ENCODE measurements at places on chromosomes 1 and 21.

DNA sequence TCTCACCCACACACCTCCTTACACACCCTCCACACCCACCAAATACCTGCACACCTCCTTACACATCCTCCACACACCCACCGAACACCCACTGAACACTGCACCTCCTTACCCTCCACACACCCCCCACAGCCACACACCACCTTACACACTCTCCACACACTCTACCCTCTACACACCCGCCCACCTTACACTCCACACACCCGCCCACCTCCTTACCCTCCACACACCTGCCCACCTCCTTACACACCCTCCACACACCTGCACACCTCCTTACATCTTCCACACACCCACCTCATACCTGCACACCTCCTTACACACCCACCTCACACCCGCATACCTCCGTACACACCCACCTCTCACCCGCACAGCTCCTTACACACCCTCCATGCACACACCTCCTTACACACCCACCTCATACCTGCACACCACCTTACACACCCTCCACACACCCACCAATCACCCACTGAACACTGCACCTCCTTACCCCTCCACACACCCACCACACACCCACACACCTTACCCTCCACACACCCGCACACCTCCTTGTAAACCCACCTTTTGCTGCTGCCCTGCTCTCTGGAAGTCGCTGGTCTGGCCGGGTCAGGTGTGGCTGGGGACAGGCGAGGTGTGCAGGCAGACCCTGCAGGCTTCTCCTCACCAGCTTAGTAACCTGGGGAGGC lies 38.5 kb downstream of the COQ8A start:
- DNase-seq: no peak

DNA sequence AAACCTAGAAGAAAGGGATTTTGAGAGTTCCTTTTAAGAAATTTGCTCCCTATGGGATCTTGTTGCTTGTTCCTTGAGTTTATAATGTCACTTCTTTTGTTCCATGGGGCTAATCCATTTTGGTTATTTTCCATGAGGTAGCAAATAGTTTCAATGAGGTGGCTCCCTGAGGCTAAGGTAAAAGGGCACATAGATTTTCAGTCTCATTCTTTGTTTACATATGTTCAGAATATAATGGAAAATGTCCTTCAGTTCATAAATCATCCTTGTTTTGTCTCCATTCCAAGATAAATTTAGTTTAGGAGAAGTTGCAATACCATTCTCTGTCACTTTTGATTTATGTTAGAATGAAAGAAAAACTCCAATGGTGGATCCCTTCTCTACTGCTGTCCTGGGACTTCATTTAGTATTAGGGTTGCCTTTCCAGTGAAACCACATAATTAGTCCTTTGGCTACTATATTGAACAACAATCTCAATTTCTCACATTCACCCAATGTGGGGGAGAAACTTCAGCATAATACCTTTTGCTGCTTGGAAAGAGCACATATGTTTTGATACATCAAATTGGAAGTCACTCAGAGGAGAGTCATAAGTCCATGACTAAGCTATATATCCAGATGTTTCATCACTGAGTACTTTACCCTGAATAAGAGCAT lies 80.9 kb upstream of the ADAMTS5 start:
- DNase-seq: no peak

- DNase-seq: no peak
These were observed 144.6 kb downstream of the CLIC6 start for GRCh38 chr21:34813266-34813894.

DNA sequence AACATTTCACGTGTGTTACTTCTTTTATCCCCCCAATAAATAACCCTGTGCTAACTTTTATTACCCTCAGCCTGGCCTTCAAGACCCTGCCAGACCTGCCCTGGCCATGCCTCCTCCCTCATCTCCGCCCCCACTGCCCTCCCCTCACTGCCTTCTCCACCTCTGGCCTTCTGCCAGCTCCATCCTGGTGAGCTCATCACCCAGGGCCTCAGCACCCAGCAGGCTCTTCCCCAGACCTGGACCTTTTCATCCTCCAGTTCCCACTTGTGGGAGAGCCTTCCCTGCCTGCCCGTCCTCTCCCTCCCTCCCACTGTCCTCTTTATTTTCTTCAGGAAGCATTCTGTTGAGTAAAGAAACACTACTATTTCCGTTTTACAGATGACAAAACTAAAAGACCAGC lies 72.0 kb downstream of the SLC66A1 start:
- DNase-seq: no peak

GRCh38 chr21:46357684-46358425 lies 33.9 kb downstream of the PCNT start:
- no peak for DNase-seq

DNA sequence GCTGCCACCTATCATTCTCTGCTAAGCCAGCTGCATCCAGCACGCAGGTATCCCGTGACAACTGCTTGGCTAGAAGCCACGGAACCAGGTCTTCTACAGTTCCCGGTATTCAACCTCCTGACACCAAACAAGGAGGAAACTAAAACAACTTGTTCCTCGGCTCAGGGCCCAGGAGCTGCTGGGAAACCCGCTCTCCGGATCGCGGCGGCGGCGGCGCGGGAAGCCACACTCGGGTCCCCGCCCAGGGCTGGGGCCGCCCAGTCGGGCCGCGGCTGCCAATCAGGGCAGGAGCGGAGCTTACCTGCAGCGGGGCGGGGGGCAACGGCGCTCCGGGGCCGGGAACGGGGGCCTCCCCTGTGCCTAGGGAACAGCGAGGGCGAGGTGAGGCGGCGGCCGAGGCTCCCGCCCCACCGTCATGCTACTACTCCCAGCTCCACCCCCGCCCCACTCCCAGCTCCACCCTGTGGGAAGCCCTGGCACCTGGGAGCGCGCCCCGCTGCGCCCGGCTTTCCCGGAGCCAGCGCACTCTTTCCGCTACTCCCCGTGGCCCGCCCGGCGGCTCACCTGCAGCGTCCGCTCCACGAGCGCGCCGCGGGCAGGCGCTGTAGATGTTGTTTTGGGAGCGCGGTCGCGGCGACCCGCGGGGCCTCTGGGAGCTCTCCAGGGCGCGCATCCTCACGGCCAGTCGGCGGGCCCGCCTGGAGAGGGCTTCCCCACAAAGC lies 12.1 kb downstream of the IL24 start:
- peak; percentile 40 for DNase-seq

GRCh38 chr1:94049791-94050190 lies 71.2 kb downstream of the ABCA4 start:
- no peak for DNase-seq

- DNase-seq: no peak
These were observed 211.1 kb downstream of the PBX1 start for GRCh38 chr1:164770131-164770529.

DNA sequence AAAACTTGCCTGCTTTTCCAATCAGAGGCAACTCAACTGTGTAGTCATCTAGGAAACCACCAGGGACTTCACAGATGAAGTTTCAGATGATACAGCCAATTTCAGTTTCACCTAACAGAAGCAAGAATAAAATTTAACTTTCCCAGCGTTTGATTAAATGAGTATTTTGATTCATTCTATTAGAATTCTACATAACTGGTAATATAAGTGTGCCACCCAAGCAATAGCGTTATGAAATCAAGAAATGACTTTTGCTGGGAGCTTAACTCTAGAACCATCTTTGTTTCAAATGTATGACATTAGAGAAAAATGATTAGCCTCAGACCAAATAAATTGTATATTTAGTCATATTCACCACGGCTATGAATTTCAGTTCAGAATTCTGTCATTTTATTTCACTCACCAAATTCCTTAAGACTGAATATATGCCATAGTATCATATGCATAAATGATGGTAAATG lies 239.3 kb downstream of the NRIP1 start:
- no peak for DNase-seq

- DNase-seq: no peak
These were observed 163.6 kb downstream of the GLUL start for GRCh38 chr1:182227864-182228547.

DNA sequence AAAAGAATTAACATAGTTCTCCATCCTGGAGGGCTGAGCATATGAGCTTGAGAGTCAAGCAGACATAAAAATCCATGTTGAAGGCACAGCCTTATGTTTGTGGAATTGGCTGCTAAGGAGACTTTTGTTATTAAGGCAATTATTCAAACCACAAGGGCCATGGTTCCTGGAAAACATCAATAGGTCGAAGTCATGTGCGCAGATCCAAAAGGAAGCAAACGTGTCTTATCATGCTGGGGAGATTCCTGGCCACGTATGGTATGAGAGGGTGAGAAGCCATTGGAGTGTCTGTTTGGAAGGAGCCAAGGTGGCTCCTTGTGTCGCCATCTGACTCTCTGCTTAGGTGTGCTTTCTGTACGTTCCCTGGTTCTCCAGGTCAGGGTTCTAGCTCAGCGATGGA lies 61.8 kb upstream of the COA6 start:
- no peak for DNase-seq

- peak; percentile 10 for DNase-seq
These were observed 1.4 kb downstream of the WDR26 start for GRCh38 chr1:224433041-224433691.

- peak; percentile 14 for DNase-seq
These were observed at the start of gene TMEM269 for GRCh38 chr1:42784946-42785693. Gene TMEM269 (plus strand): TSS chr1:42784991. CDS start chr1:42789894, 4,903 bp downstream.

DNA sequence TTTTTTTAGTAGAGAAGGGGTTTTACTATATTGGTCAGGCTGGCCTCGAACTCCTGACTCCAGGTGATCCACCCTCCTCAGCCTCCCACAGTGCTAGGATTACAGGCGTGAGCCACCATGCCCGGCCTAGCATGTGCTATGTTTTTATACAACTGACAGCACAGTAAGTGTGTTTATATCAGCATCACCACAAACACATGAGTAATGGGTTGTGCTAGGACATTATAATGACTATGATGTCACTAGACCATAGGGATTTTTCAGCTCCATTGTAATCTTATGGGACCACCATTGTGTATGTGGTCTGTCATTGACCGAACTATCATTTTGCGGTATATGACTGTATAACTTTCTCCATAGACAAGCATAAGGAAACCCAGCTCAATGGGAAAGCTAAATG lies 6.3 kb downstream of the LEFTY2 start:
- no peak for DNase-seq

DNA sequence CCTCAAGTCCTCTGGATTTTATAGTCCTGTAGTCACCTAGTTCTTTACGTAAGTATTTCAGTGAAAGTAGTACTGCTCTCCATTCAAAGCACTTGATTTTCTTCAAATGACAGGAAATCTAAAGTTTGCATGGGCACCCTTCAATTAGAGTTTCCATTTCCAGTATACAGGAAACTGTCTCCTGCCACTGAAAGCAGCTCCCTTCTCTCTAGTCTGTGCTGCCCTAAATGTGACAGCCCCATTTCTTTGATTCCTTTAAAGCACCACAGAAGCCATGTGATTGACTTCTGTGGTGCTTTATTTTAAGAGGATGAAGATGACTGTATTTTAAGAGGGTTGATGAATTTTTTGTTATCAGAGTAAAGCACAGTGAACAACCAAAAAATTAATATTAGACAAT lies 226.1 kb downstream of the DNAH14 start:
- no peak for DNase-seq

DNA sequence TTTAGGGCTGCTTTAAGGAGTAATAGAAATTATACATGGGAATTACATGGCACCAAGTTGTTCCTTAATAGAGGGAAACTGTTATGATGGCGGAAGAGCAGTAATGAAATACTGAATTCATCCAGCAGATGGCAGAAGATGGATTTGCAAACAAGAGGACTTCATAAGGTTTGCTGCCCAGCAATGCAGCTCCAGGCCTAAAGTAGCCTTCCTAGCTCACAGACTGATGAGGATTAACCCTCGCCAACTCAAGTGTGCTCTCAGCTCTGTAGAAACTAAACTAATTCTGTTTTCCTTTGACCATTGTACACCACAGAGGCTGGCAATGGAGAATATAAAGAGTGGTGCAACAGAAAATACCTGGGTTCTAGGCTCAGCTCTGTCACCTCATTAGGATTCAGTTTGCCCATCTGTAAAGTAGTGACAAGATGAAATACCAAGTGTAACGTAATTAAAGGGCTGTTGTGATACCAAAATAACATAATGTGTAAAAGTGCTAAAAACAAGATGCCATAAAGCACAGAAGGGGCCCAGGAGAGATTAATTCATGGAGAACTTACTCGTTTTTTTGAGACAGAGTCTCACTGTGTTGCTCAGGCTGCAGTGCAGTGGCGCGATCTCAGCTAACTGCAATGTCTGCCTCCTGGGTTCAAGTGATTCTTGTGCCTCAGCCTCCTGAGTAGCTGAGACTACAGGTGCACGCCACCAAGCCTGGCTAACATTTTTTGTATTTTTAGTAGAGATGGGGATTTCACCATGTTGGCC lies 102.4 kb upstream of the SERBP1 start:
- no peak for DNase-seq

GRCh38 chr1:11800756-11801433 lies 4.9 kb downstream of the MTHFR start:
- no peak for DNase-seq

- no peak for DNase-seq
These were observed 71.0 kb downstream of the ACTL8 start for GRCh38 chr1:17826165-17826488.

- no peak for DNase-seq
These were observed 290.3 kb upstream of the SGIP1 start for GRCh38 chr1:66243548-66244130.

DNA sequence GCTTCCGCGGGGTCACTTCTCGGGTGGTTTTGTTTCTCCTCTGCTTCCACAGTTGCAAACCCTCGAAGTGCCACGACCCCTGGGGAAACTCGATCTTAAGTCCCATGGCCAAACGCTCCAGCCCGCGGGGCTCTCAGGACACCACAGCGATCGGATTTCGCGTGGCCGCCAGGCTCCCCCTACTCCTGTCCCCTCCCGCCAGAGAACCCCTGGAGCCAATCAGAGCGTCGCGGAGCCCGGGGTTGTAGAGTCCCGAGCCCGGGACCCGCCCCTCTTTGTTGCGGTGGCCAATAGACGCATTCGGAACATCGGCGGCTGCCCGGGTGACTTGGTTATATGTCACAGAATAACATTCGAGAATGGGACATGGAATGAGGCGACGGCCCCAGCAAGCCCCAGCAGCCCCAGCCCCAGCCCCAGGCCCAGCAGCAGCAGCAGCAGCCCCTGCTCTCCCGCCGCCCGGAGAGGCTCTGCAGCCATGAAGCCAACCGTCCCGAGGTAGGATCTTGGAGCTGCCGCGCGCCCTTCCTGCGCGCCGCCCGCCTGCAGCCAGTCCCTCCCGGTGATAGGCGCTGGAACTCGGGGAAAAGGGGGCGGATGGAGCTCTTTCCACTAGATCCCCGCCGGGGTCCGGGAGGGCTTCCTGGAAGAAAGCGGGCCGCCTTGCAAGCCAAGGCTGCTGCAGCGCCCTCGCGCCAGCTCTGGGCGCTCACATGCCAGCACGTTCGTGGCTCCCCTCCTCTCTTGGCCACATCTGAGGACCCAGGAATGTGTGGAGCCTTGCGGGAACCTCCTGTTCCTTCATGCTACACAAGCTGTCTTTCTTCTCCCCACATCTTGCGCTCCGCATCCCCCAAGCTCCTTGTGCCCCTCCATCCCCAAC lies at the start of gene VASH2:
TSS of gene VASH2 (plus strand) at position 299 of the 883 bp plus-strand sequence. CDS start 1,002 bp downstream, outside the sequence.
- peak; percentile 15 for DNase-seq
